ENCODE measurements at places on chromosomes 16 and 17.
A peak's percentile ranks its signal among the peaks of the same experiment; 100 is the strongest.

DNA sequence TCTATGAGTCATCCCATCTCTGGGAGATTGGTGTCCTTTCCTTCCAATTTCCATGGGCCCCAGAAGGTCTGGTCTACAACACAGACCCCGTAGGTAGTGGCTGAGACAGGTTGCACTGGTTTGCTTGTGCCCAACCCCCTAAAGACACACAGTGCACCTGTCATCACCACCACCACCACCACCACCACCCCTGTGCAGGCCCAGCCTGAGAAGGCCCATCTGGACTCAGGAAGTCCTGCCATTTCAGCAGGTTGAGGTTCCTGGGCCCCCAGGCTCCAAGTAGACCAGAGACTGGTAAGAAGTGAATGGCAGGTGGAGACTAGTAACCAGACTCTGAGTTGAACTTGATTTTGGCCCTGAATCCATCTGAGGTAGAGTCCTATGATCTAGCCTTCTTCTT is 25.9 kb upstream of the PHB1 start:
- peaks cover 33% of the 10 kb centered on the region for H3K27me3 ChIP-seq
- H3K4me3 ChIP-seq, result no peak overlapping the region
- no peaks in the 10 kb centered on the region for H3K36me3 ChIP-seq

- no peak overlapping the region for H3K27ac ChIP-seq
- no peaks in the 10 kb centered on the region for H3K27me3 ChIP-seq
- no peak for DNase-seq
- no peaks in the 10 kb centered on the region for H3K36me3 ChIP-seq
- peaks cover 14% of the 10 kb centered on the region for H3K4me1 ChIP-seq
- H3K4me3 ChIP-seq, result no peak overlapping the region
Measured at GRCh38 chr17:10058921-10059683, 139.3 kb downstream of the GAS7 start.

DNA sequence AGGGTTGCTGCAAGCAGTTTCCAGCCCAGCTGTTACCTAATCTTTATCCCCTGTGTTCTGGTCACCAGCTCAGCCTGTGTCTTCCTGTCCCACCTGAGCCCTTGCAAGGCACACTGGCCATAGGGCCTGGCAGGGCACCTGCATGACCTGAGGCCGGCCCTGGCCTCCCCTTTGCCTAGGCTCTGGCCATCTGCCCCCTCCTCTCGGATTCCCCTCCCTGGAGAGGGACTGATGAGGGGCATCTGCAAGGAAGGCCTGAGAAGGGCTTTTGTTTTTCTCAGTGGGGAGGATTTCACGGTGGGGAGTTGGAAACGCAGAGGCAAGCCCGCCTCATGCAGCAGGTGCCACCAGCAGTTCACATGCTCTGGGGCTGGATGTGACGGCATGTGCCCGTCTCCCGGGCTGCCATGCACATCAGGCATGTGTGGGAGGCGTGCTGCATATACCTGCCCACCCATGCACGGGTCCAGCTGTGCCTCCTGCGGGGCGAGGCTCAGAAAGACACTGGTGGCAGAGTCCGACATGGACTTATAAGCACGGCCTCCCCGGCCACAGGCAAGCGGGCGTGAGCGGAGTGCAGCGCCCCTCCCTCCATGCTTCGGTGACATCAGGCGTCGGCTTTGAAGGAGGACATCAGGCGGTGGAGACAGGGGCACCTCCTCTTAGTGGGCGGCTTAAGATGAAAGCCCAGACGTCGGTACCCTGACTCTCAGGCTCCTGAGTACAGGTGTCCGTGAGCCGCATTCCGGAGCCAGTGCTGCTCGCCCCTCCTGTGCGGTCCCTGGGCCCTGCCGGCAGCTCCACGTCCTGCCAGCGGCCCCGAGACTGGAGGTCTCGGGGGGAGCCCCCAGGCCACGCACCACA is 16.5 kb downstream of the ASPSCR1 start:
- no peaks in the 10 kb centered on the region for H3K36me3 ChIP-seq
- no peaks in the 10 kb centered on the region for H3K27me3 ChIP-seq
- H3K4me3 ChIP-seq, result no peak overlapping the region
- H3K4me1 ChIP-seq, result peaks cover 24% of the 10 kb centered on the region
- DNase-seq, result no peak
- no peak overlapping the region for H3K27ac ChIP-seq

DNA sequence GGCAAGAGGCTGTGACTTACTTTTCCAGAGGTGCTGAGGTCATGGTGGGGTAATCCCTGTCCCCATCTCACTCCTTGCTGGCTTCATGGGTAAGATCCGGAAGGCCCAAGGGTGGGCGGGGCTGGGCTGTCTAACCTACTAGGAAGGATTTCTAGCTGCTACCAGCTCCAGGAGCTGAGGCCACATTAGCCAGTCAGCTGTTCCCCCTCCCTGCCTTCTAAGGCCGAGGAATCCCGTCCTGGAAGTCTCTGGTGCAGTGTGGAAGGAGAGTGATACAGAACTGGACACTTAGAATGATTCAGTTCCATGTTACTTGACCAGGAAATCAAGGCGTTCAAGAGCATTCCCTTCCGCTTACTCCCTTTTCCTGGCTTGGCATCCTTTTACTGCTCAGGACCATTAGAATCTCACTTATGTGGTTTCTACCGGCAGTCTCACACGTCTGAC is 8.9 kb downstream of the GNGT2 start:
- no peak overlapping the region for H3K4me3 ChIP-seq
- H3K4me1 ChIP-seq, result no peaks in the 10 kb centered on the region
- H3K27me3 ChIP-seq, result peaks cover 4% of the 10 kb centered on the region
- no peak for DNase-seq

GRCh38 chr17:76086384-76086783 is 7.4 kb downstream of the ZACN start:
- no peaks in the 10 kb centered on the region for H3K36me3 ChIP-seq
- H3K27me3 ChIP-seq, result no peaks in the 10 kb centered on the region
- H3K4me1 ChIP-seq, result no peaks in the 10 kb centered on the region
- no peak for DNase-seq
- no peak overlapping the region for H3K27ac ChIP-seq

GRCh38 chr16:86775511-86775921 is 197.2 kb downstream of the FOXL1 start:
- no peak overlapping the region for H3K4me3 ChIP-seq
- H3K4me1 ChIP-seq, result peaks cover 5% of the 10 kb centered on the region
- peaks cover 34% of the 10 kb centered on the region for H3K27me3 ChIP-seq

DNA sequence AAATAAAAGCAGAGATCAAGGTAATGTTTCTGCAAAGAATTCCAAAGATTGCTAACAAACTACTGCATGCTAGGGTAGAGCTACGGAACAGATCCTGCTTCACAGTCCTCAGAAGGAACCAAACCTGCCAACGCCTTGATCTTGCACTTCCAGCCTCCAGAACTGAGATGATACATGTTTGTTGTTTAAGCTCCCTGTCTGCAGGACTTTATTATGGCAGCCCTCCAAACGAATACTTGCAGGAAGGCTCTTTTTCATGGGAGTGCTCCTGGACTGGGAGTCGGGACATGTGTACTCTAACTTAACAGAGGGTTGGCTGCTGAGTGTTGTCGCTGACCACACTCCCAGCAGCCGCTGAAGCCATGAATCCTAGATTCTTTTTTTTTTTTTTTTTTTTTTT is 808.8 kb upstream of the EEF2KMT start:
- H3K36me3 ChIP-seq, result no peaks in the 10 kb centered on the region
- H3K4me1 ChIP-seq, result no peaks in the 10 kb centered on the region
- no peak overlapping the region for H3K4me3 ChIP-seq
- DNase-seq, result no peak

DNA sequence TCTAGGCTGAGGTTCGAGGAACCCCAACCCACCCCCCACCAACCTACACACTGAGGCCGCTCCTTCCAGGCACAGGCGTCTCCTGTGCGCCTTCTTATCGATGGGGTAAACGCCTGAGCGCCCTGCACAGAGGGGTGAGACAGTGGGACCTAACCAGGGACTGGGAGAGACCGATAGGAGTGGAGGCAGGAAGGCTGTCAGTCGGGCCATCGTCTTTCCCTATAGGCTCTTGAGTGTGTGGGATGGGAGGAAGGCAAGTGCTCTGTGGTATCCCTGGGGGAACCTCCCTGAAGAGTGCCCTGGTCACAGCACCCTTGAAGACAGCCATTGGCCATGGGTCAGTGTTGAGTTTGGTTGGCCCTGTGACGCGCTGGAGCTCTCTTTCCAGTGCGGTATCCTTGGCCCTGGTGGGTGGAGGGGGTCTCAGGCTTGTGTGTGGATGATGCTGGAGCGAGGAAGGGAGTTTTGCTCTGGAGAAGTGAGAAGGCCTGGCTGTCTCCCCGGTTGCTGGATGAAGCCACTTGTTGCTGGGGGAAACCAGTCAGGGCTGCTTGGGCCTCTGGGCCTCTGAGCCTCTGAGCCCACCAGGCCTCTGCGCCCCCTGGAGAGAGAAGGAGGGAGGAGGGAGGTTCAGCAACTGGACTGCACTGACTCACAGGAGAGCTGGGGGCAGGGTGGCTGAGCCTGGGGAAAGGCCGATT is 1.7 kb downstream of the GPRC5C start:
- peak; percentile 82 for DNase-seq
- no peaks in the 10 kb centered on the region for H3K27me3 ChIP-seq
- peaks cover 47% of the 10 kb centered on the region for H3K4me1 ChIP-seq
- H3K27ac ChIP-seq, result peak overlapping the region; percentile 99

- H3K4me3 ChIP-seq, result no peak overlapping the region
- no peak overlapping the region for H3K27ac ChIP-seq
- H3K27me3 ChIP-seq, result no peaks in the 10 kb centered on the region
Measured at GRCh38 chr16:58056580-58056979, 31.0 kb downstream of the MMP15 start.

Measured in hepatocyte (in vitro differentiated cells).